SK-N-SH (cell line): ENCODE measurements at places on chromosomes 2 and 18.

DNA sequence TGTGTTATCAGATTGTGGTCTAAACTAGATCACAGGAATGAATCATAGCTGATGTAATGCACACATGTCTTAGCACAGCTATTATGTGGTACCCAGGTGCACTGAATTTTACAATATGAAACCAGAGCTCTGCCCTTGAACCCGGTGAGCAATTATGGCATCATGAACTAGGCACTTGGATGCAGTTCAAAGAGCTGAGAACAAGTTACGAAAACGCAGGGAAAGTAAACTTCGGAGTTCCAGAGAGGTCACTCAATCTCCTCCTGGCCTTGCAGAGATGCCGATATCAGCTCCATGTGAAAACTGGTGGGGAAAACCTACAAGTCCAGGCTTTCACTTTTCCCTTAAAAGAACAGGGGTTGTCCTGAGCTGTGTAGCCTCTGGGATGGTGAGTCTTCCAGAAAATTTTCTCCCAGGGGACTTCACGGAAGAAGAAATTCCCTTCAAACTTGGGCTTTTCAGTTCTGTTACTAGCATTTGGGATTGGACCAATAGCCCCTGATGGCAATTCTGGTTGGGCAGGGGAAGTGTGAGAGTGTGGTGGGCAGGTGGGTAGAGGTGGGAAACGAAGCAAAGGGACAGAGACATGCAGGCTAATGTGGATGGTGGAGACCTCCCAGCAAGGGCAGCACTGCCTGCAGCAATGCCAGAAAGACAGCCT lies 71.1 kb upstream of the SH3BP4 start:
- DNase-seq: no peak

GRCh38 chr2:236671896-236672562 lies 102.4 kb downstream of the ACKR3 start:
- no peak for DNase-seq

GRCh38 chr2:26647981-26648380 lies 6.8 kb upstream of the CIB4 start:
- no peak for DNase-seq

DNA sequence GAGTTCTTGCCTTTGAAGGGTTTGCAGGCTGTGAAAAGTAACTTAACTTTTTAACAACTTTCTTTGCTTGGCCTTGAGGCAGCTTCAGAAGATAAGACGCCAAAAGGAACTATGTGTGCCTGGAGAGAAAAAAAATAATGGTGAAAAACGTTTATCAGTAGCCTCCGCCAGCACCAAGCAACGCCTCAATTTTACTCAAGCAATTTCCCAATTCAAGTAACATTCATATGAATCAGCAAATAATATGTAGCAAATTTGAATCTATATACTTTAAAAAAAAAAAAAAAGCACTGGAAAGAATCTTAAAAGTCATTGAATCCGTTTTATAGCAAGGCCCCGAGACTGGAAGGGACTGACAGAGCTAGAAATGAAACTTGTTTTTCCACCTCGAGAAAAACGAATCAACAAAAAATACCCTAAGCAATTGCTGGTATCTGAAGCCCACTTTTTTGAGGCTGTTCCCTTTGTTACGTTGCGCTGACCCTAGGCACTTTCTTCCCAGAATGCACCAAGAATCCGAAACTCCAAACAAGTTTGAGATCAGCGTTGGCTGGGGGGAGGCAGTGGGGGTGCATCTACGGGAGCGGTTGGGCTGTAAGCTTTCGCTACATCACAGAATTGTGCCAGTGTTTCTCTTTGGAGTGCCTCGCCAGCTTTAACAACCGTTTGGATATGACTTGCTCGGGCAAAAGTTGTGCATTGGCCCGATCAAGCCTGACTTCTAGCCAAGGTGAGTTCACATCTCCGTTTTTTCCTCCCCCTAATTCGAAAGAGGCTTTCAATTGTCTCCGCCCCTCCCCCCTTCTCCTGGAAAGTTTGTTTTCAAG lies 2.7 kb upstream of the TGIF1 start:
- DNase-seq: peak; percentile 12

DNA sequence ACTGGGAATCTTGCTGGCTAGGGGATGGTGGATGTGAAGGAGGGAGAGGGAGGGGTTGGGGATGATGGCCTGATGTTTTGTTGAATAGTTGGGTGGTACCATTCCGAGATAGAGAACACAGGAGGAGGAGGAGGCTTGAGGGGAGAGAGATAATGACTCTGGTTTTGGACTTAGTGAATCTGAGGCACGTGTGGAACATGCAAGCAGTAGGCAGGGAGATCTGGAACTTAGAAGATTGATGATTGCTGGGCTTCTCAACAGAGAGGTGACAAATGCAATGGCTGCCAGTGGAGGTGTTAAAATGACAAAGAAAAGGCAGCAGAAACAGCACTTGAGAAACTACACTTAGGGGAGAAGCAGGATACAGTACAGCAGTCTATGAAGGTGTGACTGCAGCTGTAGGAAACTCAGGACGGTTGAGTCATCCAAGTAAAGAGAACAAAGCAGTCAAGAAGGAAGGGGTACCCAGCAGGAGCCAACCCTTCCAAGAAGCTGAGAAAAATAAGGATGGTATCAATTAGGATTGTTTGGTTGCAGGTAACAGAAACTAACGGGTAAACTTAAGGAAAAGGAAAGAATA lies 221.4 kb upstream of the FBXO11 start:
- DNase-seq: no peak

DNA sequence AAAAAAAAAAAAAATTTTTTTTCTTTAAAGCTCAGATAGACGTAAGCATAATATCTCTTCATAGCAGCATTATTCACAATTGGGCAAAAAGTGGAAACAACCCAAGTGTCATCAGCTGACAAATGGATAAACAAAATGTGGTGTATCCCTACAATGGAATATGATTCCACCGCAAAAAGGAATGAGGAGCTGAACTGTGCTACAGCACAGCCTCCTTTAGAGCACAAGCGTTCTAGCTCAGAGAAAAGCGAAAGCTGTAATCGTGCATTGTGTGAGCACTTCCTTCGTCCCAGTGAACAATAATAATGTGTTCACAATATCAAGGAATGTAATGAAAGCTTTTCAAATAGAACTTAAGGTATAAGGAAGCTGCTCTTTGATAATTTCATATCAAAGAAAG lies 11.7 kb upstream of the CHMP1B start:
- no peak for DNase-seq

DNA sequence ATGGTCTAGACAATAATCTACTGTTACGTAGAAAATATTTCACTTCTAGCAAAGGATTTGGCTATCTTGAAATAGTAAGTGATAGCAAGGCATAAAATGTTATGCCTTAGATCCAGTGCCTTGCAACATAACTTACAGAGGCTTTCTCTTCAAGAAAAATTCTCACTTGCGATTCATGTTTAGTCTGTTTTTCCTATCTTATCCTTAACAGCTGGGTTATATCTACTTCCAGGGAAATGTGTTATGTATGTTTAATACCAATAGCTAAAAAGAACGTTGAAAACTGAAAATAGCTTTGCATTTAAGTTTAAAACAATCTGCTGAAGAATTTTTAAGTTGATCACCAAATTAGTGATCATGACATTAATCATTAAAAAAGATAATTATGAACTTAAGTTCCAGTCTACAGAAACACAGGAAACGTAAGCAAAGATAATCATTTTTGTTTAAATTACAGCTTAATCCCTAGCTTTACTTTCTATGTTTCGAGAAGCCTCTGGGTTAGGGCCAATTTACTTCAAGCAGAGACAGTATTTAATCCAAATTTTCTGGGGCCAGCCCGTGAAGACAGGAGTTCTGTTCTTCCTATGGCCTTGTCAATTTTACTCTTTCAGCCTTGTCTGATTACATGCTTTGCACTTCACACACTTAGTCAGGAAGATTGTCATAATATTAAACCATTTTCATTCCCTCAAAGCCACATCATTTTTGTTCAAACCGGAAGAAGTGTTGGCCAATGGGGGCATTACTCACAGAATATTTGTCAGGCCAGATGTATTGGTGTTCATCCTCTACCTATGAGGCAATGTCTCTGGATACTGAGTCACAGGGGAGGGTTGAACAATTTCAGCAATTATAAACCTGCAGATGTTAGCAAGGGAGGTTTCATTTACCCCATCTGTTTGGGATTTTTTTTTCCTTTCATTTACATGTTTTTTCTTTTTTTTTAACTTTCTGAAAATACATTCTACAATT lies 1132.9 kb upstream of the ZEB2 start:
- no peak for DNase-seq

DNA sequence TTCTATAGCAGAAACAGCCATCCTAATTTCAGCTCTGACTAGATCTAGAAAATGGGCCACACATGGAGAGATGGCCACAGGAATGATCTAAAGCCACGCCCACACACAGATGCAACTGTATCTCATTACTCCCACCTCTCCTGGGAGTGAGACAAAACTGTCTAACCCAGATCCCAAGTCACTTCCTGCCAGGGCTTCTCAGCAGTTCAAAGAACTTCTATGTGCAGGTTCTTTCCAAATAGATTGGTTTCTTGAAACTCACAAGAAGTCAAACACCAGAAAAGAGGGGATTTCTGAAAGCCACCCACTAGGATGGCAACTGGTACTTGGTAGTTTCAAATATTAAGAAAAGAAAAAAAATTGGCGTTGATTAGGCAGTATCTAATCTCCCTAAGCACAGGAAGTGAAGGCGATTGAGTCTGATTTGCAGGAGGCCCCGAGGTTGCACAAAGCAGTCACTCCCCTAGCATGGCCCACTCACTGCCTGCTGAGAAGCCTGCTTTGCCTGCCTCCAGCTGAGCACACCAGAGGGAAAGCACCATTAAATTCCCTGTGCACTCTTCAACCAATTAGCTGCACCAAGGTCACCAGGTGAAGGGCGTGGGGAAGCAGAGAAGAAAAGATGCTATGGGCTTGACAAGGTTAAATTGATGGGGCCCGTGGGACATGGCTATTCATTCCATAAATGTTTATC lies 51.1 kb downstream of the PAPOLG start:
- DNase-seq: peak; percentile 41

DNA sequence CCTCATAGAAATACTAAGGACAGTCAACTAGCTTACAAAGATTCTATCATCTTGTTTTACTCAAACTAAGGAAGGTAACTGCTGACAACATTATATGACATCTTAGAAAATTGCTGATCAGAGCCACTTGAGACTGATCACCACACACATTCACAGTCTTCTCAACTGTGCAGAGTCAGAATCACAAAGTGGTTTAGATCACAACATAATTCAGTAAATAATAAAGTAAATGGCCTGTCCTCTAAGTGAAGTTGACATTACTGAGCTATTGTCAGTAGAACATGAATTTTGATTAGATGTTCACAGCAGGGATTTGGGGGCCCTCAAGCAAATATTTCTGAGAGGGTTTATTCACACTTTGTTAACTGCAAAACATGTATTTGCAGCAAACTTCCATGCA lies 28.5 kb downstream of the NOL4 start:
- DNase-seq: no peak

DNA sequence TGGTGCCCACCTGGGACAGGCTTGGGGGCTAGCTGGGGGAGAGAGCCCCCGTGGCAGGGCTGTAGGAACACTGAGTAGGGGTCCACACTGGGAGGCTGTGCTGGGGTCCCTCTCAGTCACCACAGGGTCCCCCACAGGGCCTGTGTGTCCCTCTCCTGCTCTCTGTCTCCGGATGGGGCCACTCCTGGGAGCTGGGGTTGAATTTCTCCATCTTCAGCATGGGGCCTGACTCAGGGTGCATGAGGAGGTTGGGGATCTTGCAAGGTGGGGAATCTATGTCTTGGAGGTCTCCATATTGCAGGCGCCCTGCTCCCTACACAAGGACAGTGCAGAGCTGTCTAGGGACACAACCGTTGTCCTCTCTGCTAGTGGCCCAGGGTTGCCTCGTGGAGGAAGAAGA lies 78.7 kb upstream of the HDAC4 start:
- DNase-seq: no peak

DNA sequence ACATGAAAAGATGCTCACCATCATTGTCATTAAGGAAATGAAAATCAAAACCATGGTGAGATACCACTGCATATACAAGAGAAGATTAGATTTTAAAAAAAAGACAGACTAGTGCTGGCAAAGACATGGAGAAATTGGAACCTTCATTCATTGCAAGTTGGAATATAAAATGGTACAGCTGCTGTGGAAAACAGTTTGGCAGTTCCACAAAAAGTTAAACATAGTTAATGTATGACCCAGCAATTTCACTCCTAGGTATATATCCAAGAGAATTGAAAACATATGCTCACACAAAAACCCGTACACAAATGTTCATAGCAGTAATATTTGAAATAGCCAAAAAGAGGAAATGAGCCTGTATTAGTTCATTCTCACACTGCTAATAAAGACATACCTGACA lies 33.7 kb upstream of the MBOAT2 start:
- no peak for DNase-seq

DNA sequence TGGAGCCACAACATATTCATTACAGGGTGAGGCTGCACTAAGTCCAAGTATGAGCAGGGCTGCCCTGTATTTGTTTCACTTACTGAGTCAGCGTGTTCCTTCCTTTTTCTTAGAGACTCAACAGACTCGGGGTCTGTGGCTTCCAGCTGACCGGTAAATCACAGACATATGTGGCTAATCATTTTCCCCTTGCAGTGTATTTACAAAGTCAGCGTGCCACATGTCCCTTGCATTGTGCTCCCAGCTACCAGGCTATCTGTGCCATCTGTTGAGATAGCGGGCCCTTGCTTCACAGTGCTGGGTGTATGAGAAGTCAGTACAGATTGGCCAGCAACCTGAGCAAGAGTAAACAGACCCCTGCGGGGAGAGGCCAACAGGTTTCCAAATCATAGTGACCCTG lies 254.3 kb downstream of the LRRTM1 start:
- DNase-seq: peak; percentile 75

DNA sequence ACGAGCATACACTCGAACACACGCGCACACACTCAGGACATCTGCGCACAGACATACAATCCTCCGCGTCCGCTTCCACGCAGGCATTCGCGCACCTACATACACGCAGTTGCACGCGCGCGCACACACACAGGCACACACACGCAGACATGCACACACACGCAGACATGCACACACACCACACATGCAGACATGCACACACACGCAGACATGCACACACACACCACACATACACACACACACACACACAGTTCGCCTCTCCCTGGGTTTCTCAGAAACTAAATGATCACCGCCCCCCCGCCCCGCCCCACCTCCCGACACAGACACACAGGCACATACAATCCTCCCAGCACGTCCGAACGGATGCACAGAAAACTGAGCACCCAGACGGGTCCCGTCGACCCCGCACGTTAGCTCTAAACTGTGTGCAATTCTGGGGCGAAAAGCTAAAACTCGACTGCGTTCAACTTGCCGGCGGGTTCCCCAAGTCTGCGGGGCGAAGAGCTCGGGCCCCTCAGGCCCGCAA lies 1.0 kb downstream of the EPHA4 start:
- peak; percentile 16 for DNase-seq

- no peak for DNase-seq
Observed at GRCh38 chr18:49041435-49042245, 90.9 kb upstream of the SMAD7 start.

- DNase-seq: no peak
Observed at GRCh38 chr18:48713309-48713708, 174.5 kb downstream of the CTIF start.

- DNase-seq: no peak
Observed at GRCh38 chr2:238846628-238847418, 1.1 kb upstream of the TWIST2 start.

DNA sequence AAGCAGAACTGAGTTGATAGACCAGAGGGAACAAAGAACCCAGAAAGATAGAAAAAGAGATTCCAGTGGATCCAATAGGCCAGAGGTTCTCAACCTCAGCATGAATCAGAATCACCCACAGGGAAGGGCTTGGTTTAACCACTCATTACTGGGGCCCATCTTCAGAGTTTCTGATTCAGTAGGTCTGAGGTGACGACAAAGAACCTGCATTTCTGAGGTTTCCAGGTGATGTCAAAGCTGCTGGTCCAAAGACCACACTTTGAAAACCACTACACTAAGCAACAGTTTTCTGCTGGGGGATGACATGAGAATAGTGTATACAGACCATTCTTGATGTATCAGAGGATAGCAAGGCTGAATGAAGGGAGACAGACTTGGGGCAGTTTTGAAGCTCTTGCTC lies 296.9 kb upstream of the STON1 start:
- no peak for DNase-seq
